CD4-positive, alpha-beta T cell treated with Interferon alpha-2 for 1 hour (primary cell): ENCODE measurements at places on chromosomes 12 and 14.

- no peak for DNase-seq
These were observed 9.5 kb downstream of the TMEM132C start for GRCh38 chr12:128276471-128276870.

DNA sequence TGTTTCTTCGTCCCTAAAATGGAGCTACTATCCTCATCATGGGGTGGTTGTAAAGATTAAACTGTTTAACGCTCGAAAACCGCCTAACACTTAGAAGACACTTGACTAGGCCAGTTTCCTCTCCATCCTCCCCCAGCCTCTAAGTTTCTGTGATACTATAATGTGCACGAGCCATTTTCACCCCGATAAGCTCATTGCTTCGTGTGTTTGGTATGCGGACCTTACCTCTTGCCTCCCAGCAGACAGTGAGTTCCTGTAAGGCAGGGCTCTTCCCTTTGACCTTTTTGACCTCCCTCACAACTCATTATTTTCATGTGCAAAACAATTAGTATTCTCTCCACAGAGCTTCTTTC, 499 bp upstream of the GXYLT1 start:
- DNase-seq = no peak

GRCh38 chr12:90970471-90970870, 15.5 kb upstream of the CCER1 start:
- DNase-seq = no peak

- no peak for DNase-seq
These were observed 309.5 kb downstream of the ATXN7L3B start for GRCh38 chr12:74847169-74847568.

DNA sequence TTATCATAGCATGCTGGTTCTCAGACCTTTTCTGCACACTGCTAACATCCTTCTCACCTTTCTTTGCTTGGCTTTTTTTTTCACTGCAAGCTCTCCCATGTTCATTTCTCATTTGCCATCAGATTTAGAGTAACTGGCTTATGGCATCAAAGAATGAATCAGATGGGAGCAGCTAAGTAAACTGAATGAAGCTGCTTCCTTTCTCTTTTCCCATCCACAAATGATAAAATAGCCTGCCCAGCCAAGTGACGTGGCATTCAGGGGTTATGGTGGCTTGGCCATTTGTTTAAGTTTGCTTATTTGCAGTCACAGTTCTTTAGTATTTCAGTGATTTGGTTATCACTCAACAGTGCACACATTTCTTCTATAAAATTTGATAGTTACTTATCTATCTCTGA, 708.6 kb downstream of the DIO2 start:
- DNase-seq = no peak

- no peak for DNase-seq
These were observed 86.4 kb downstream of the ACACB start for GRCh38 chr12:109202770-109203169.

- DNase-seq = no peak
These were observed 80.6 kb upstream of the DICER1 start for GRCh38 chr14:95237958-95238340.

DNA sequence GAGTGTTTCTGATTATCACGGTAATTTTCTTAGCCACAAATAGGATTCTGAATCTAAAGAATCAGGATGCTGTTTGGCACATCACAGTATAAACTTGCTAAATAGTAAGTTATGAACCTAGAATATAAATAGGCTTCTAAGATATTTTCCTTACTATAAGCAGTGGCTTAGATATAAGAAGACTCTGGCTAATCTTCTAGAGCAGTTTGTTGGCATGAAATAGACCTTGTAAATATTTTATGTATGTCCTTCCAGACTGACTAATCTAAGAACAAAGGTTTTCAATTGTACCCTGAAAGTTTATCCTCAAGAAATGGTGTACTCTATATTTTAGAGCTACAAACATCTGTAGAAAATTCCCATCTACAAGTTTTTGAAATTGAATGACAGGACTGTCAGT, 48.3 kb downstream of the LMNTD1 start:
- DNase-seq = no peak

- DNase-seq = no peak
These were observed at the start of gene IL26 for GRCh38 chr12:68225576-68226476. Gene IL26, minus strand, starts transcription at chr12:68225810. Its CDS starts 54 bp downstream, at chr12:68225756.

DNA sequence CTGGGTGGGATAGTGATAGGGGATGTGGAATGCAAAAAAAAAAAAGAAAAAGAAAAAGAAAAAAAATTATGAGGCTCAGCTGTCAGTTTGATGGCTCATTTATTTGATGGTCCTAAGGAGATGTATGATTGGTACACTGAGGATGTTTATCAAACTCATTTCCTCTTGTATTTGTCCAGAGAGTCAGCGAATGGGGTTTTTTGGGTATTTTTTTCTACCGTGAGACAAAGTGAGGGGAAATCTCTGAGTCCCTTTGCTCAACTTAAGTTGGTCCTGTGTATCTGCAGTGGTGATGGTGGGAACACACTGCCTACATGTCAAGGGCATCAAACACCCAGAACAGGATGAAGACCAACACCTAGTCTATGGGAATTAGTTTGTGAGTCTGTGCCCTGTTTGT, 176.9 kb upstream of the HIF1A start:
- no peak for DNase-seq

DNA sequence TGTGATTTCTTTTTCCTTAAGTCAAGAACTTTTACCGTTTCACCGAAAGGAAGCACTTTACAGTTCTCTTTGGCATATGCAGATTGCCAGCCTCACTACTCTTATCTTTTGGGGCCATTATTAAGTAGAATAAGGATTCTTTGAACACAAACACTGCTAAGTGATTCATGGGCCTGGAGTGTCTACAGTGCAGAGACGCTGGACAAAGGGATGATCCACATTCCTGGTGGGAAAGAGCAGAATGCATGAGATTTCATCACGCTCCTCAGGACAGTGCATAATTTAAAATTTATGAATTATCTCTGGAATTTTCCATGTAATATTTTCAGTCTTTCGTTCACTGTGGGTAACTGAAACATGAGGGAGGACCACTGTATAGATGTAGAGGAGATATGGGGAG, 90.2 kb downstream of the TTLL5 start:
- DNase-seq = no peak
